ENCODE measurements at places on chromosomes 3 and 15.
A peak's percentile ranks its signal among the peaks of the same experiment; 100 is the strongest.

DNA sequence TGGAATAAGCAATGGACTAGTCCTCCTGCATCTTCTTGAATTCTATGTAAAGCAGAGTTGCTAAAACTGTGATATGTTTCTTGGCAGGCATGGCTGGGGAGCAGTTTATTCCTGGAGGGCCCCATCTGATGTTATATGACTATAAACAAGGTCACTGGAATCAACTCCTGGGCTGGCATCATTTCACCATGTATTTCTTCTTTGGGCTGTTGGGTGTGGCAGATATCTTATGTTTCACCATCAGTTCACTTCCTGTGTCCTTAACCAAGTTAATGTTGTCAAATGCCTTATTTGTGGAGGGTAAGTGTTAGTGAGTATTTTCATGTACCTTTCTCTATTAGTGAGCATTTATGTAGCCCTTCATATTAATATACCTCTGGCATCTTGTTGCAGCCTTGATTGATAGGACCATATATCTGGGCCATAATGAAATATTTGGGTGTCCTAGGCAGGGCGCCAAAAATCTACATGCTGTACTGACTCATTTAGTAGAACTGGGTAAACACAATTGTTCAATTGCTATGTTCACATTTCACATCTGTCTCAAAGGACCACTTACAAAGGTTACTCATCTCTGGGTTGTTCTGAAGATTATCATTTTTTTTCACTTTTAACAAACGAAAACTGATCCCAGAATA, 52.6 kb upstream of the ADGRG7 start:
- no peak for DNase-seq

GRCh38 chr3:129058441-129059200, 2.0 kb upstream of the GP9 start:
- peak; percentile 17 for DNase-seq

GRCh38 chr15:53709821-53710220, 49.6 kb downstream of the WDR72 start:
- no peak for DNase-seq

DNA sequence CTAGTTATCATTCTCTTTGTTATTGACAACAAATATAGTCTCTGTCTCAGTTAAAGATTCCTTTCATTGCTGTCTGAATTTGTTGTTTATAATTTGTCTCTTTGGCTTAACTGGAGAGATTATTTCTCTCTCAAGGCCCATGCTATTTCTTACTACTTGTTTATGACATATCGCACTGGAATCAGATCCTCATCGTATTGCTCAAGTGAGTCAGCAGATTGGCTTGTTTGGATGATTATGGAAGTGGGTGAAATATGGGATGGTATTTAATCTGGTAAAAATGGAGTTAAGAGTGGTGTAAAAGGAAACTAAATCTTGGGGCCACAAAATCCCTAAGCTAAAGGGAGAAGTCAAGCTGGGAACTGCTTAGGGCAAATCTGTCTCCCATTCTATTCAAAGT, 613.1 kb downstream of the SI start:
- DNase-seq: no peak

GRCh38 chr3:99434190-99434589, 204.2 kb upstream of the COL8A1 start:
- no peak for DNase-seq

GRCh38 chr3:120438216-120438615, 12.6 kb downstream of the FSTL1 start:
- DNase-seq: no peak

DNA sequence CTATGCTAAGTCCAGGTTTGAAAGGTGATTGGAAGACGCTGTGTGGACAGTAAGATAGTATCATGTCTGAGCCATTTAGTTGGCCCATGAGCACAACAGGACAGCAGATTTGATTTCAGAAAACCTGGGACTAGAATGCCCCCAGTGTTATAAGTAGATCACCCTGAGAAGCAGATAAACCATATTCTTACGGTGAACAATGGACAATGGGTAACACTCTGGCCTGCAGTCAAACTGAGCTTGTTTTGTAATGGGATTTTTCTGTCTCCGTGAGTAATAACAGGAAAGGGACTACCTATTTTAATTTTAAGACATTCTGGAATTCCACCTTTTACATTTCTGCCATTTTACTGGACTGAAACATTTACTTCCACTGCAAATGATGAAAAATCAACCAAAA, 71.5 kb downstream of the LDHAL6B start:
- DNase-seq: no peak

GRCh38 chr3:10515396-10515795, 10.0 kb upstream of the ATP2B2 start:
- DNase-seq: no peak

DNA sequence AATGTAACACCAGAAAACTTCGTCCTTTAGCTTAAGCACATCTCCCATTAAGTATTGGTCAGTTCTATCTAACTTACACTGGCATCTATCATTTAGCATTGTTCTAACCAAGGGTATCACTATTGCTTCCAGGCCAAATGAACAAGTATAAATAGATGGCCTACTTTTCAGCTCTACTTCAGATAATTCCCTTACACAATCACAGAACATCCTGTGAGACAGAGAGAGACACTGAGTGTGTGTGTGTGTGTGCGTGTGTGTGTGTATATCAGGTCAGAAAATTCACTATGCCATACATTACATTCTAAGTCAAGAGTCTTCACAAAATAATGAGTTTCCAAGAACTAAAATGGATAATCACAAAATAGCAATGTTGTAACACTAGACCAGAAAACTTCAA, 39.1 kb downstream of the SCAPER start:
- DNase-seq: no peak

GRCh38 chr3:172953571-172953970, 187.5 kb downstream of the SPATA16 start:
- DNase-seq: no peak

- no peak for DNase-seq
These were observed 8.3 kb upstream of the PLCH1 start for GRCh38 chr3:155753038-155753639.

GRCh38 chr3:63051920-63052319, 176.7 kb upstream of the CADPS start:
- no peak for DNase-seq

- DNase-seq: peak; percentile 66
These were observed 5.5 kb downstream of the BCL6 start for GRCh38 chr3:187739561-187740332.

DNA sequence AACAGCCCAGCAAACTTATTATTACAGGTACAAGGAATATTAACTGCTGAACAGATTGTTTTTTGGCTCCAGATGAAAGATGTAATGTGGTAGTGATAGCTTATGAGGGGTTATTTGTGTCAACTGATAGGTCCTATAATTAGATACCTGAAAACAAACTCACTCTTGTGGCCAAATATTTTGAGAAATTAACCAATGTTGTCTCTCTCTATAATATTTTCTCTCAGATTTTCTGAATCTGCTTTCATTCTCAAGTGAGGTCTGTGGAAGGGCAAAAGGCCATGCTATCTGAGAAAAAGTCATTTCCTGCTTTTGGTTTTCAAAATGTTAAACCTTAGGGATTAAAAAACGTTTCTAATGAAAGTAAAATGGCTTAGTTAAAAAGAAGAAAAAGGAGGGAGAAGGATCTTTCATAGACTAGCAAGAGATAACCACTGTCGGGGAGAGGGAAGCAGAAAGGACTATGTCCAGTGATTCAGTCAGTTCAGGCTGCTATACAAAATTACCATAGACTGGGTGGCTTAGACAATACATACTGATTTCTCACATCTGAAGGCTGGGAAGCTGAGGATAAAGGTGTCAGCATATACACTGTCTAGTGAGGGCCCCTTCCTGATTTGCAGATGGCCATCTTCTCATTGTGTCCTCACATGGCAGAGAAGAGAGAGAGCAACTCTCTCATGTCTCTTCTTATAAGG, 277.5 kb upstream of the P2RY1 start:
- no peak for DNase-seq

DNA sequence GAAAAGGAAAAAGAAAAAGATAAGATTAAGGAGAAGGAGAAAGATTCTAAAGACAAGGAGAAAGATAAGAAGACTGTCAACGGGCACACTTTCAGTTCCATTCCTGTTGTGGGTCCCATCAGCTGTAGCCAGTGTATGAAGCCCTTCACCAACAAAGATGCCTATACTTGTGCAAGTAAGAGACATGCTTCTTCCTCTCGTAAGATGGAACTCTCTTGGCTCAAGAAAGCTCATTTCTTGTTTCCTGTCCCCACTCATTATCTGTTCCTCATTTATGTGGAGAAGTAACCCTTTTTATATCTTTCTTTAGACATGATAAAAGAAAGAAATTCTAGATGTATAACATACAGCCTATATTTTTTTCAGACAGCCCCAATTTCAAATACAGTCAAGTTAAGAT, 101.4 kb downstream of the KLHL25 start:
- DNase-seq: no peak

GRCh38 chr3:18033581-18034108, 291.2 kb upstream of the TBC1D5 start:
- DNase-seq: no peak

DNA sequence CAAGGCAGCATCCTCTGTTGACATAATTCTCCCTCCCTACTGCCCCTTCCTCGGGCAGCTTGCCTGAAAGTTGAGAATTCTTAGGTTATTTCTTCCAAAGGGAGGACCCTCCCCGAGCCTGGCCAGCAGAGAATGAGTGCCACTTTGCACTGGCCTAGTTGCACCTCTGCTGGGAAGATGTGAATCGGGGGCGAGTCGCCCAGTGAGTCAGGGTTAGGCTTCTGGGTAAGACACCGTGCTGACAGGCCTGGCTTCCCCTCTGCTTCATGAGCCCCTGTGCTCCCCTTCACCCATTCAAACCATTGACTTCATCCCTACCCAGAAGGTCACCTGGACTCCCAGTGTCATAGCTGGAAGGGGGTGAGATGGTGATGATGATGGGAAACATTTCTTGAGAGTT, 82.3 kb downstream of the AAGAB start:
- no peak for DNase-seq

DNA sequence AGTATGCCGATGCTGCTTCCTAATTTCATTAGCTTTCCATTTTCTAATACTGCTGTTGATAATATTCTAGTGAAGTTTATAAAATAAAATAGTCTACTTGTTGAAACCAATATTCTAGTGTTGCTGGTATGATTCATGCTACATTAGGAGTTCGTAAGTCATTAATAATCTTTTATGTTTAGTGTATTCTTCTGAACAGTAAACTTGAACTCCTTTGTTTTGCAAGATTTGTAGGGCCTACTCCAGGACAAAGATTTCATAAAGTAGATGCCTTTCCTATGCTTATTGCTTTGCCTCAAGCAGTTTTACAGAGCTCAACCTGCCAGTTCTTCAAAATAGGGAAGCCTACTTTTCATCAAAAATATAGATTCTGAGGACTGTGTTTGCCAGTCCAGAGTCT, 111.5 kb downstream of the RSRC1 start:
- DNase-seq: no peak

DNA sequence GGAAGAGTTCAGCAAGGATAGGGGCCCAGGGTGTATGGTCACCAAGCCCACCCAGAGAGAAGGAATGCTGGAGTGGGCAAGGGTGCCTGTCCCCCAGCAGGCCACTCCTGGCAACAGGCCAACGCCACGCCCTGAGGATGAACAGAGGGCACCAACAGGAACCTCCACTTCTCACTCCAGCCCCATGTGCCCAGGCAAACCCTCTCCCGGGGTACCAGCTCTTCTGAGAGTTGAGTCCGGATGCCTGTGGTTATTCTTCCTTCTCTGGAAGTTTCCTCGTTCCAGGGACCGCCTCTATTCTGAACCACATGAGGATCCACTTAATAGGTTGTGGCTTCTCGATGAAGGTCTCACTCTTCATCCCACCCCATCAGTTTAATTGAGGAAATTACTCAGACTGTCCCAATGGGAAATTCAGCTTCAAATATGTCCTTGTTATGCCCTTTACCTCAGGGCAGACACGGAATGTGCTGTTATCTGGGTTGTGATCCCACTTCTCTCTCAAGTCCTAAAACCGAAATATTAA, 114.3 kb downstream of the LIPC start:
- no peak for DNase-seq

DNA sequence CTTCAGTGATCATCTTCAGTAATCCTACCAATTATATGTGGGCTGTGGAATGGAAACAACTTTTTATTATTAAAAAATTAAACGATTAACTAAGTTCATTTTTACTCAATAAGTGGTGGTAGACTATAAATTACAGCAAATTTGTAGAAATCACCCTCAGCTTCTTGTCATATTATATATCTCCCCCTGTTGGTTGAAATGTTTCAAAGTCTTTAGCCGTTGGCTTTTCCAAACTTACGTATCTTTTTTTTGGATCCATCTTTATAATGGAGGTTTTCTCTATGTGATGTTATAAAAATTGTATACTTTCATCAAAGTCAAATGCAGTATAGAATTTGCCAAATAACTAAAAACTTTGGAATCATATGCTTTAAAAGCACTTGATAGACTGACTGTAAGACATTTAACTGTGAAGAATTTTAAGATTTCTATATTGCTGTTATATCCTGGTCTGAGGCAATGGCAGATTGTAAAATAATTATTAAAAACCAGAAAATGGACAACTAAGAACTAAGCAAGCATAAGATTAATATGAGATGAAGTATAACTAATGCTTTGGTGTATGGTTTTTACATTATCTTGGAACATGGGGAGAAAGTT, 44.7 kb downstream of the ATP11B start:
- peak; percentile 42 for DNase-seq

DNA sequence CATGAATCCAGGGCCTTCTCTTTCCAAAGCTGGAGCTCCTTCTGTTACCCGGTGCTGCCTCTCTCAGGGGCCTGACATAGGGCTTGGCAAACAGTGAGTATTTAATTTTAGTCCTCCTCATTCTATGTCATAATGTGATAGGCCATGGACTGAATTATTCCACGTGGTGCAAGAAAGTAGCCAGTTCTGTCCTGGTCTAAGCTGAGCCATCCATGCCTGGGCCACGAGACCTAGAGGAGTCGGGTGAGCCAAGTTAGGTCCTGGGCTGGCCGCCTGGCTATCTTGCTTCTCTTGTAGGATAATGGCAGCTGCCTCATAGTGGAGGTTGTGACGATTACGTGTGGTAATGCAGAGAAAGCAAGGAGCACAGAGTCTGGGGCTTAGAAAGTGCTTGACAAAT, 170.6 kb downstream of the FAM43A start:
- DNase-seq: no peak

Data from CD4-positive, alpha-beta T cell (primary cell).